ENCODE measurements at places on chromosomes 3 and 15.

DNA sequence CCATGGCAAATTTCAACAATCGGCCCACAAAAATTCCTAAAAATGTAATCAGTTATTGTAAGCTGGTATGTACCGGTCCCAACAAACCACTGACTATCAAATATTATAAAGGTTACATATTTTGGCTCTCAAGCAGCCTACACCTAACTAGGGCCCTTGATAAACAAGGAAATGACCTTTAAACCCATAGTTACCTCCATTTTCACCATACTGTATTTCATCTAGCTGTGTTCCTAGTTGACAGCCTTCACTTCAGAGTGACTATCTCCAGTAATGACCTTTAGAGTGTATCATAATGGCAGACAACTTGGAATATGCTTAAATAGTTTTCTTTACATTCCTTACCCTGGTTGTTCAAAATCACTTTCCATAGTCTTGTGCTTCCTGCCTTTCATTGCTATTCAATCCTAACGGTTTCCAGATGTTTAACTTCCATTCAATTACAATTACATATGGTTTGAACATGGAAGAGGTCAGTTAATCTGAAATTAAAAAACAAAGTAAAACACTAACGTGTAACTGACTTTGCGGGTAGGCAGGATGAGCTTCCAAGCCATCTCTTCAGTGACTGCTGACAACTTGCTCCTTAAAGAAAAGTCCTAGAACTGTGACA, 111.9 kb upstream of the TSC22D2 start:
- no peak for DNase-seq

DNA sequence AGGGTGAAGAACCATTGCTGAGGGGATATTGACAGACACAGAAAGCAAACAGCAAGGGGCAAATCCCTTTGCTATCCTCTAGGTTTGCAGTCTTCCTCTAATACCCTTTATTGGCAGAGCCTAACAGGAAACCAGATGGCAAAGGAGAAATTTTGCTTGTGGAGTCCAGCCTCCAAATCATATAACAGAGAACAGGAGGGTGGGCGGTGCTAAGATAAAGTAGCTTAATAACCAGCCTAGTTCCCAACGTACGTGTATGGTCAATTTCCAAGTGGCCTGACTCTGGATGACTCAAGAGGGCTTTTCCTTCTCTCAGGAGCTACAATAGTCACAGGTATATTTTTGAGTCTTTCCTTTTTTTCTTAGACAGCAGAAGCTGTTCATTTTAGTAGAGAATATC, 404.5 kb downstream of the PDCD6IP start:
- no peak for DNase-seq

DNA sequence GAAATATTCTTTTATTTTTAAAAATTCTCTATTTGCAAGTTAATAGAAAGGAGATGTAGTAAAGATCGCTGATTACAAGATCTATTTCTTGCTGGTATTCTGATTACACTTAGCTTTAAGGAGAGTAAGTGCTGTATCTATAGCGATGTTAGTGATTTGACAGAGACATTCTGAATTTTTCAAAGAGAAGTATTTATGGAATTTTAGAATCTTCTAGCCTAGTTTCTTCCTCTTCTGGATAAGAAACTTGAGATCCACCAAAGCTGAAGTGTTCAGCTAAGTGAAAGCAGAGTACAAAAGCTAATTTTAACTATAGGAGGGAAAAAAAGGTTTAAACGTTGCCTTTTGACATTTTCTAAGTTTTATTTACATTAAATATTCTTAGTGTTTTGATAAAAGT, 72.1 kb upstream of the RARB start:
- DNase-seq, result no peak

- no peak for DNase-seq
These were observed 151.2 kb upstream of the RORA start for GRCh38 chr15:61380270-61380669.

GRCh38 chr3:59446775-59447465, 397.1 kb upstream of the CFAP20DC start:
- DNase-seq, result no peak

DNA sequence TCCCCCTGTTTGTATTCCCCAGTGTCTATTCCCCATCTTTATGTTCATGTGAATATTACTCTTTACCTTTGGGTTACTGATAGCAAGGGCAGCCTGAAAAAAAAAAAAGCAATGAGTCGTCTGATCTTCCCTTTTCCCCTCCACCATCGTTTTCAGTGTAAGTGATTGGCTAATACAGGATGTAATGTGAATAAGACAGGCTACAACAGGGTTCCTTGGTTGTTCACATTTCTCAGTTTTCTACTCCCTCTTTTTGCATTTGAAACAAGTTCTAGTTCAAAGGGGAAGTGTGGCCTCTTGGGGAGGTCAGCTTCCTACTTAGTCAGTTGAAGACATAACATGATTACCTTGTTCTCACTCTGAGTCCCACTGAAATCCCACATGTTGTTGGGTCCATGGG, 278.0 kb upstream of the TRIM42 start:
- DNase-seq, result no peak

GRCh38 chr3:18531662-18532061, 106.5 kb upstream of the SATB1 start:
- DNase-seq, result no peak

DNA sequence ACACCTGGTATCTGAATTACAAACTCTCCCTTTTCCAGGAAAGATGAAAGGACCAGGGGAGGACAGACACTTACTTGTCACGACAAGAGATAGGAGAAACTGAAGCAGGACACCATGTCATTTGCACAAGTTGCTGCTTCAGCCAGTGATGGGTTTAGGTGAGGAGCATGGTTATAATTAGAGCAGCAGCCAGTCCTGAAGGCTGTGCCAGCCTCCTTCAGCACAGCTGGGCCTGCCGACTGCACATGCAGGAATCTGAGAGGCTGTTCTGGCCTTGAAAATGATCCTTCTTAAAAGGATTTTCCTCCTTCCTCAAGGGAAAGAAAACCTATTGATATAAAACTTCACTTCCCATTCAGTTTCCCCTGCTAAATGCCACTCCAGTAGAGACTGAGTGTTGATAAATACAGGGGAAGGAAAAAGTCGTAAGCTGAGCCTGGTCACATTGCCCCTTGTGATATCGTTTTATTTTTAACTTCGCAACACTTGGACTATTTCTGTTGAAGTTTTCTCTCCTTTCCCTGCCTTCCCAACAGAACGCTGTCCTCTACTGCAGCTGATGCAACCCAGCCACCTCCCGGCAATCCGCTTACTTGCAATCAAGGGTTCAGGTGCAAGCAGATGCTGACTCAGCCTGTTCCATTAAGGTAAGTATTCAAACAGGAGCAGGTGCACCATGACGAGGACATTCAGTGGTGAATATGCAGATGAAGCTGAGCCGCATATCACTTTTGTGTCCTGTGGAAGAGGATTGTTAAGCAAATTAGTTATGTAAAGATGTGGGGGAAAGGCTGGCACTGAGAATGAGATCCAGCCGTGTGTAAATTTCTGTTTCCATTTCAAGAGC, at the start of gene FBXO40:
Gene FBXO40, plus strand, starts transcription at position 524 of the 847 bp plus-strand sequence. CDS start 27,197 bp downstream, outside the sequence.
- DNase-seq, result peak; percentile 1

- no peak for DNase-seq
These were observed 47.2 kb downstream of the CD86 start for GRCh38 chr3:122102191-122102935.

DNA sequence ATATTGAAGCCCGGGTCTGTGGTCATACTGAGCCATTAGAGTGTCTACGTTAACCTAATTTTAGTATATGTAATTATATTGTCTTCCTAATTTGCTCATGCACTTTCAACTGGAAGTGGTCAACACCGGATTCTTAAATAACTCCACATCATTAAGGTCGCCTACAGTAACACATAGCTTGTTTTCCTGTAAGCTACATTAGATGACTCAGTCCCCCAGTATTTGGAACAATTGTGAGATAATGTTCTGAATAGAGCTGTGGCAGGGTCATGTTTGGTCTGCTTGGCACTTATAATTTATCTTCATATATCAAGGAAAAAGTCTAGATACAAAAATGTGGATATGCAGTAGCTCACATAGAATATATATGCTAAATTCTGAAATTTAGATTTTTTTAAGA, 486.2 kb downstream of the IGSF11 start:
- DNase-seq, result no peak

DNA sequence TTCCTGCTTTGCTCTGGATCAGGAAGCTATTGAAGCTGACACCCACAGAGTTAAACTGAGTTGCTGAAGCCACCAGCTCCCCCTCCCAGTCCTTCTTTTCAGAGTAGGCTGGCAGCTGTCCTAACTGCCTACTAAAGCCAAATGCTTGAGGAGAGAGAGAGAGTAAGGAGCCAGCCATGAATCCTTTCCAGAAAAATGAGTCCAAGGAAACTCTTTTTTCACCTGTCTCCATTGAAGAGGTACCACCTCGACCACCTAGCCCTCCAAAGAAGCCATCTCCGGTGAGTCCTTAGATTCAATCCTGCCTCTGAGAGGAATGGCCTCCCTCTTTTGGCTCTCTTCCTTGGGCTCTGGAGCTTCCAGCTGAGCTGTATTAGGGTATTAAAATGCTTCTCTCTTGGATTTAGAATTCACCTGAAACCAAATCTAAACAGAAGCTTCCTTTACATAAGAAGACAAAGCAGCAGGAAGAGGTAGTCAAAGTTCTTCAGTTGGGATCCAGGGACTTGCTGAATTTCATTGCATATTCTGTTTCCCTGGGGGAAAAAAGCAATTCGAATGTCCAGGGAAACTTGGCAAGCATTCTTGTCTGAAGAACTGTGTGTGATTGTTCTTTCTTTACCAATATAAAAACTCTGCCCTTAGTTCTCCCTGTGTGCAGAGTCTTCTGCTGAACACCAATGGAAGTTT, at the start of gene SLC15A2:
Gene SLC15A2, plus strand, starts transcription at position 101 of the 690 bp plus-strand sequence. Its CDS starts 76 bp downstream, at position 177.
- DNase-seq, result peak; percentile 22

- DNase-seq, result no peak
These were observed 38.5 kb upstream of the CTDSPL start for GRCh38 chr3:37823189-37823588.

DNA sequence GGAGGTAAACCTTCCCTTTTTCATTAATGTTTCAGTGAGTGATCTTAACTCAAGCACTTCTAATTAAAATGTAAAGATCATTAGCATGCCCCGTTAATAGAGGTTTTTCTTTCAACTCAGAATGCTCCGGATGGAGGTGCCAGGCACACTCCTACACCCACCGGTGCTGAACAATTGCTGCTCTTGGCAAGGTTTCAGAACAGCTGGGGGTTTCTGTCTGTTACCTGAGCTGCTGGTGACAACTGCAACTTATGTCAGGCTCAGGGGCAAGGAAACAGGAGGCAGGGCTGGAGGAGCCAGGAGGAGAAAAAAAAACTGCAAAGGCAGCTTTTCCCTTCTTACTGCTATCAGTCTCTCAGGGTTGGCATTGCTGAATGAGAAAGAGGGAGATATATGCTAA, 250.1 kb downstream of the DIPK2A start:
- no peak for DNase-seq

DNA sequence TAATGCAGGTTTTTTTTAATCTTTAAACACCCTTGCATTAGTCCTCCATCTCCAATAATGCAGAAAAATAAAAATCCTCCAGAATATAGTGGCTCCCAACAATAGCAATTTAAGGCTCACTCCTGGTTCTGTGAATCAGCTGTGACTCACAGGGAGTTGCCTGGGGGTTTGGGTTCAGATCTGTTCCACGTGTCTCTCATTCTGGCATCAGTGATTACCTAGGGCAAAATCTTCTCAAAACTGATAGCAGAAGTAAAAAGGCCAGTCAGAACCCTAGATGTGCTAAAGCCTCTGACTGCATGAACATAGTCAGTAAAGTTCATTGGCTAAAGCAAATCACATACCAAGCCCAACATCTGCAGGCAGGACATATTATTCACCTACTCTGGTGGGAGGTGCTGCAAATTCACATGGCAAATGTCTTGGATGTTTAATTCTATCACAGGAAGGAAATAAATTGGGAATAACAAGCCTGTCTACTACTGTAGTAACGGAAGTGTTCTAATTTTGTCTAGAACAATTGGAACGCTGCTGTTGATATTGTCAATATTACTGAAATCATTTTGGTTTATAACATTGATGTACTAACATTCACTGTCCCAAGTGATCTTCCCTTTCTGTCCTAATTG, 364.1 kb upstream of the CNTN4 start:
- no peak for DNase-seq

- no peak for DNase-seq
These were observed 11.5 kb downstream of the POMGNT2 start for GRCh38 chr3:43094381-43094780.

All from anterior cingulate cortex (tissue), 58 donors.